ENCODE measurements at places on chromosomes 13 and 19. TPM values are rescaled to one million over a fixed set of nuclear protein-coding genes. Genes with fewer than 3 reads are reported as not detected.

The C1QTNF9 gene
- total RNA-seq = not detected

The SIGLEC9 gene
- not detected for total RNA-seq

The NTN5 gene
- 0.17 TPM for total RNA-seq

The SPTBN4 gene
- 1.3 TPM for total RNA-seq

The EDNRB gene
- total RNA-seq = not detected

The CHAF1A gene
- 16.8 TPM for total RNA-seq

DNA sequence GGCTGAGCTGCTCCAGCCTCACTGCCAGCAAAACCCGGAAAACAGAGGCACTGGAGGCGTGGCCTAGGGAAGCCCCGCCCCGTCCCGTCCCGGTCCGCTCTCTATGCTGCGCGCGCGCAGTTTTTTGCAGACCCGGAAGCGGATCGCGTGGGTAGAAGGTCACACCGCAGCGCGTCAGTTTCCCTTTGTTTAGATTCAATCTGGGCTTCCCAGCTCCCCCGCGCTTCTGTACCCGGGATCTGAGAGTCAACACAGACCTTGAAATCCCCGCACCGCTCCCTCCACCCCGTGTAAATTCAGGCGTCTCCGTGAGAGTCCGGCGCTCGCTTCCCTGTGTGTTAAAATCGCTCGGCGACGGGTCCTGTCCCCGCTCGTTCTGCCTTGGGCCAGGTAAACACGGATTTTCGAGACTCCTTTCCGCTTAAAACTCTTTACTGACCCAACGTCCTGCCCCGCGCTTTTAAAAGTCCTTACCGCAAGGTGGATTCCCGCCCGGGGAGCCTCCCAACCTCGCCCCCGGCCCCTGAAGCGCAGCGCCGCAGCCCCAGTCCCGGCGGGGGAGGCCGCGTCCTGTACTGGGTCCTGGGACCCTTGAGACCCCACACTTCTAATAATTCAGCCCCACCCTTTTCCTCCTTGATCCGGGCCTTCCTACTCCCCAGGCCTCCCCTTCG is at the start of gene ZNF610:
ZNF610 (plus strand) TSS at position 127 of the 674 bp plus-strand sequence. CDS start 12,930 bp downstream, outside the sequence.
- H3K4me3 ChIP-seq = no peak within 1 kb of the TSS
- H3K4me1 ChIP-seq = no peaks in the 10 kb centered on the region
- H3K36me3 ChIP-seq = peaks cover 18% of the 10 kb centered on the region
- H3K27me3 ChIP-seq = peaks cover 6% of the 10 kb centered on the region
- H3K27ac ChIP-seq = no peak within 1 kb of the TSS

DNA sequence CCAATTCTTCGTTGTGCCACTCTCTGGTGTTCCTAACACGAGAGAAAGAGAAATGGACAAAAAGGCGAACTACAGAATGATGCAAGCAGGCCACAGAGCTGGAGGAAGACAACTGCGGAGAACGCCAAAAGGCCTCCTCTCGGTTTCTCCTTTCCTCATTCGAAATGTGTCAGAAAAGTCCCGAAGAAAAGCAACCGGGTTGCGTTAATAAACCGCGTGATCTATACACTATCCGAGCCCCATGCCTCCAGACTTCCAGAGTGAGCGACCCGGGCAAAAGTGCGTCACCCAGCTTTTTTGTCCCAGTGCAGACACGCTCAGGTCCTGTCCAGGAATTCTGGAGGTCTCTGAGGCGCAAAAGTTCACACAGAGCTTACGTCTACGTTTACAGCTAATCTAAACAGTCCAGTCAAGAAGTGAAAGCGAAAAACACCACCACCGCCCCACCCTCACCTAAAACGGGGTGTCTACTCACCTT is 413 bp downstream of the N4BP2L2 start:
- H3K4me1 ChIP-seq = peaks cover 43% of the 10 kb centered on the region
- peaks cover 3% of the 10 kb centered on the region for H3K27me3 ChIP-seq
- peak overlapping the region; percentile 96 for H3K4me3 ChIP-seq
- H3K36me3 ChIP-seq = peaks cover 48% of the 10 kb centered on the region
- H3K27ac ChIP-seq = peak overlapping the region; percentile 99

DNA sequence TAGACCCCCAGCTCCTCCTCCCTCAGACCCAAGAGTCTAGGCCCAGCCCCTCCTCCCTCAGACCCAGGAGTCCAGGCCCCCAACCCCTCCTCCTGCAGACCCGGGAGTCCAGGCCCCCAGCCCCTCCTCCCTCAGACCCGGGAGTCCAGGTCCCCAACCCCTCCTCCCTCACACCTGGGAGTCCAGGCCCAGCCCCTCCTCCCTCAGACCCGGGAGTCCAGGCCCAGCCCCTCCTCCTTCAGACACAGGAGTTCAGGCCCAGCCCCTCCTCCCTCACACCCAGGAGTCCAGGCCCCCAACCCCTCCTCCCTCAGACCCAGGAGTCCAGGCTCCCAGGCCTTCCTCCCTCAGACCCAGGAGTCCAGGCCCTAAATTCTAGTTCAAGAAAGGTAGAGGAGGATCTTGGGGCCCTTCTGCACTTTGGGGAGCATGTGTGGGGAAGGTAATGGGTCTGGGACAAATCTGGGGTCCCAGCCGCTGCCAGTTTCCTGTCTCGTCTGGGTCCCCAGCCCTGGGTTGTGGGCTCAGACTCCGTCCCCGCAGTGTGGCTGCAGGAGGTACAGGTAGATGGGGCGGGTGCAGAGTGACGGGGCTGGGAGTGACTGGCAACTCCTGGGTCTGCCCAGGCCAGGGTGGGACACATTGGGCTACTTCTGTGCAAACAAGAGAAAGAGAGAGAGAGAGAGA is 3.2 kb upstream of the TMEM190 start:
- no peaks in the 10 kb centered on the region for H3K36me3 ChIP-seq
- H3K4me3 ChIP-seq = peak overlapping the region; percentile 62
- no peaks in the 10 kb centered on the region for H3K27me3 ChIP-seq

DNA sequence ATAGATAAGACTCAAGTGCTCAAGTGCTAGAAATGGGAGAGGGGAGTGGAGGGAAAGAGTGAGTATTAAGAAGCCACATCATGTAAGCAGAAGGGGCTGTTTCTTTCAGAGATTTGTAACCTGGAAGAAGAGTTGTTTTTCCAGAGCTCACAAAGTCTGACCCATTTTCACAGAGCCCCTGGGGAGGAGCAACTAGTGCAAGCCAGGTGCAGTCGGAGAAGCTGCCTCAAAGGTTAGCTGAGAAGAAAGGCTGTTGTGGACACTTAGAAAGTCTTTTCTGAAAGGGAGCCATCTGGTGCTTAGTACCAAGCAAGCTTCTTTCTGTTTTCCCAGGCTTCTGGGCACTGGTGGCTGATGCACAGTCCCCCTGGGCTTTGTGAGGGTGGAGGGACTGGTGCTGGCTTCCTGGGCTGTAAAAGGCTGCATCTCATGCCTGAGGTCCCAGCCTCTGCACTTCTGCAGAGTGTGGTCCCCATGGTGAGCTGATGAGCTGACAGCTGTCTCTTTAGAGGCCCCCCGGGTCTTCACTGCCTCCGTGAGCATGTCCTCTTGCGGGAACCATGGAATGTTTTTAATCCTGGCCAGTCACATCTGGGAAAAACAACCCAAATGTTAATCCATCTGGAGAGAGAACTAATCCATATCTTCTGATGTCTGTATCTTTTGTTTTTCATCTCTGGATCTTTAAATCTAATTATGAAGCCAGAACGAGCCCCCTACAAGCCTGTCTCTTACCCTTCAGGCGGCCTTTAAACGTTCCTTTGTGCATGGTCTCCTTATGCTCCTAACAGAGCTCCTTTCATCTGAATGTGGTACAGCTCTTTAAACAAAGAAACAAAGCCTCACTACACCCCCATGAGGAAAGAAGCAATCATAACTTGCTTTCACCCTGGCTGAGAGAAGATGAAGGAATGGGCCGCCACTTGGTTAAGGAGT is 40.2 kb downstream of the OLFM4 start:
- no peak for DNase-seq
- no peak overlapping the region for H3K4me3 ChIP-seq
- H3K4me1 ChIP-seq = no peaks in the 10 kb centered on the region
- H3K36me3 ChIP-seq = no peaks in the 10 kb centered on the region
- H3K27ac ChIP-seq = no peak overlapping the region
- H3K27me3 ChIP-seq = peaks cover 3% of the 10 kb centered on the region

GRCh38 chr13:79405501-79405830 is 589 bp downstream of the RBM26 start:
- peaks cover 7% of the 10 kb centered on the region for H3K36me3 ChIP-seq
- H3K27ac ChIP-seq = no peak overlapping the region
- peaks cover 2% of the 10 kb centered on the region for H3K27me3 ChIP-seq

GRCh38 chr19:13302526-13303270 is 152.5 kb downstream of the IER2 start:
- no peaks in the 10 kb centered on the region for H3K36me3 ChIP-seq
- H3K27ac ChIP-seq = no peak overlapping the region
- H3K27me3 ChIP-seq = peaks cover 28% of the 10 kb centered on the region
- 0 out of 2 replicates have a peak, but pooled peaks cover 4% of the 10 kb centered on the region for H3K4me1 ChIP-seq
- no peak for DNase-seq

- peak; percentile 27 for DNase-seq
- no peak overlapping the region for H3K27ac ChIP-seq
Measured at GRCh38 chr13:83780227-83780626, 102.0 kb downstream of the SLITRK1 start.

DNA sequence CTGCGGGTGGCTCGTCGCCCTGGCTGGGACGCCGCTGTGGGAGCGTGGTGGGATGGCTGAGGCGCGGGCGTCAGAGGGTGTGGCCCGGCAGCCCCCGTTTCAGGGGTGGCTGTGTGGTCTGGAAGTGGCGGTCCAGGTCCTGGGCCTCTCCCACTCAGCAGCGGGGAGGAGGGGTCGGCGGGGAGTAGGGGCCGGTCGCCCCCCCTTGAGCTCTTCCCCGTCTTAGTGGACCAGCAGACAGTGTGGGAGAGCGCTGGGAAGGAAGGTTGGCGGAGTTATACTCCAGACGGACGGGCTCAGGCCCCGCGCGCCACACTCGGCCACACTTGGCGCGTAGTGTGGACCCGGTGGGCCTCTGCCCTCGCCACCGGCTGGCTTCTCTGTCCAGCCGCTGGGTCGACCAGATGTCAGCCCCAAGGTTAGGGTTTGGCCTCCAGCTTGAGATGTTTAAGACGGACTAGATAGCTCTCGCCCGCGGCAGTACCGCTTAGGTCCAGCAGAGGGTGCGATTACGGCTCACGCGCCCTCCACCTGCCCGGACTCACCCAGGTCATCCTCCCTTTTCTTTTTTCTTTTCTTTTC is 21.7 kb upstream of the ZNF429 start:
- no peak overlapping the region for H3K27ac ChIP-seq
- H3K27me3 ChIP-seq = no peaks in the 10 kb centered on the region
- peaks cover 19% of the 10 kb centered on the region for H3K36me3 ChIP-seq
- H3K4me3 ChIP-seq = peak overlapping the region; percentile 60
- H3K4me1 ChIP-seq = no peaks in the 10 kb centered on the region
- peak; percentile 10 for DNase-seq

GRCh38 chr13:73304442-73304841 is 245.6 kb downstream of the KLF5 start:
- H3K27ac ChIP-seq = no peak overlapping the region
- peaks cover 1% of the 10 kb centered on the region for H3K27me3 ChIP-seq
- no peak for DNase-seq
- H3K36me3 ChIP-seq = no peaks in the 10 kb centered on the region

- peaks cover 27% of the 10 kb centered on the region for H3K36me3 ChIP-seq
- peaks cover 34% of the 10 kb centered on the region for H3K4me1 ChIP-seq
- peaks cover 28% of the 10 kb centered on the region for H3K27me3 ChIP-seq
- H3K4me3 ChIP-seq = peak within 1 kb of the TSS; percentile 91
- DNase-seq = peak; percentile 97
- H3K27ac ChIP-seq = peak within 1 kb of the TSS; percentile 96
Measured at GRCh38 chr19:54463531-54464043, at the start of gene LENG9. LENG9 (minus strand) TSS chr19:54463778; CDS start chr19:54463526, 252 bp downstream.

DNA sequence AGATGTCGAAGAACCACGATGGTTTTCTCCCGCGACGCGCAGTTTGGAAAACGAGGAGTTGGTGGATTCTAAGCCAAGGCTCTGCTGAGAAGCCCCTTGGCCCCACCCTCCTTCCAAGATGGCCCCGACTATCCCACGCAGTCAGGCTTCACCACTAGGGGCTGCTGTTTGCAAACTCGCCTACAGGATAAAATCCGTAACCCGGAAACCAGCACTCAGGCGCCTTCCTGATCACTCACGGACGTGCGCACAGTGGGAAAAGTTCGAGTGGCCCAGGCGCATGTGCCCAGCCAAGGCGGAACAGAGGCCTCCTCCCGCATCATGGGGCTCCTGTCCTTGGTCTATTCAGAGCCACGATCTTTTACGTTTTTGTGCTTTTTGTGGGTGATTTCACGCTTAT is 19.2 kb upstream of the UQCR11 start:
- no peaks in the 10 kb centered on the region for H3K4me1 ChIP-seq
- no peak overlapping the region for H3K4me3 ChIP-seq
- peaks cover 8% of the 10 kb centered on the region for H3K36me3 ChIP-seq
- H3K27ac ChIP-seq = no peak overlapping the region
- H3K27me3 ChIP-seq = no peaks in the 10 kb centered on the region
- no peak for DNase-seq

DNA sequence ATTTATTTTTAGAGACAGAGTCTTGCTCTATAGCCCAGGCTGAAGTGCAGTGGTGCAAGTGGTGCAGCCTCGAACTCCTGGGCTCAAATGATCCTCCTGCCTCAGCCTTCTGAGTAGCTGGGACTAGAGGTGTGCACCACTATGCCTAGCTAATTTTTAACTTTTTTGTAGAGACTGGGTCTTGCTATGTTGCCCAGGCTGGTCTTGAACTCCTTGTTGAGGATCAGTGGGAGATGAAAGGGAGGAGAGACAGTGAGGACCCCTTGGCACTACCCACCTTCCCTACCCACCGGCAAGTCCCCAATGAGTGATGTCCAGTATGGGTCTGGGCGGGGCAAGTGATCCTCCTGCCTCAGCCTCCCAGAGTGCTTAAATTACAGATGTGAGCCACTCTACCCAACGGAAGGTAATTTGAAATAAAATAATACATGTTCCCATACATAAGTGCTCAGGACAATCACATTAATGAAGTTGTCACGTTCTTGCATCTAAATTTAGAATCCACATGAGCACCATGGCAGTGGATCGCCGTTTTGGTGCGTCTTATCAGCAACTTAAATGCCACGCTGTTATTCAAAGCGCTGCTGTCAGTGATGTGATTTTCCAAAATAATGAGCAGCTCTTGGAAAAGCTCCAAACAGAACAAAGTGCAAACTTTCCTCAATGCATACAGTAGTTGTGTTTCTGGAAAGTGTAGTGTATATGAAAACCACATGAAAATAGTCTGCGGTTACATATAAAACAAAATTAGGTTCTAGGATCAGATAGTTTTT is 5.9 kb upstream of the ARL11 start:
- H3K4me1 ChIP-seq = peaks cover 15% of the 10 kb centered on the region
- no peak overlapping the region for H3K27ac ChIP-seq
- peaks cover 9% of the 10 kb centered on the region for H3K27me3 ChIP-seq
- DNase-seq = no peak
- no peaks in the 10 kb centered on the region for H3K36me3 ChIP-seq

GRCh38 chr13:113187883-113188665 is 20.4 kb downstream of the PCID2 start:
- no peak for DNase-seq
- peaks cover 71% of the 10 kb centered on the region for H3K4me1 ChIP-seq
- H3K27me3 ChIP-seq = peaks cover 4% of the 10 kb centered on the region
- peak overlapping the region; percentile 100 for H3K27ac ChIP-seq
